ENCODE measurements at places on chromosomes 7 and 10. TPM values are rescaled to one million over a fixed set of nuclear protein-coding genes. Genes with fewer than 3 reads are reported as not detected.

Gene AOAH
- 0.75 TPM for total RNA-seq

Gene SPDYE3
- not detected for total RNA-seq

Gene AKR1D1
- not detected for total RNA-seq

Gene GIMAP7
- total RNA-seq: 9.4 TPM

Gene GDF2
- 0.21 TPM for total RNA-seq

Gene FEZF1
- not detected for total RNA-seq

Gene GNGT1
- not detected for total RNA-seq

All from ascending aorta (tissue), 2 donors.